ENCODE measurements at places on chromosomes 1 and 21. TPM values are rescaled to one million over a fixed set of nuclear protein-coding genes. Genes with fewer than 3 reads are reported as not detected.

The LRRC3 gene
- 6.5 TPM for total RNA-seq

The ENO1 gene
- 767 TPM for total RNA-seq

- H3K27me3 ChIP-seq: no peaks in the 10 kb centered on the region
- H3K4me3 ChIP-seq: no peak overlapping the region
- no peak overlapping the region for H3K27ac ChIP-seq
- H3K4me1 ChIP-seq: peaks cover 9% of the 10 kb centered on the region
These were observed 1.2 kb upstream of the CDA start for GRCh38 chr1:20587661-20588053.

DNA sequence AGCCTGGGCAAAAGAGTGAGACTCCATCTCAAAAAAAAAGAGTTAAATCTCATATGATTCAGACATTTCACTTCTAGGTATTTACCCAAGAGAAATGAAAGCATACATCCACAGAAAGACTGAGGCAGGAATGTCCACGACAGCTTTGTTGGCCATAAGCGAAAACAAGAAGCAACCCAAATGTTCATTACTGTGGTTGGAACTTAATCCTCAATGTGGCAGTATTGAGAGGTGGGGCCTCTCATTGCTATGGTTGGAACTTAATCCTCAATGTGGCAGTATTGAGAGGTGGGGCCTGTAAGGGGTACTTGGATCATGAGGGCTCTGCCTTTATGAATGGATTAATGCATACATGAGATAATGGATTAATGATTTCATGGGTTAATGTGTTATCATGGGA, 15.2 kb downstream of the C21orf58 start:
- no peaks in the 10 kb centered on the region for H3K4me1 ChIP-seq
- H3K27ac ChIP-seq: no peak overlapping the region
- no peak for DNase-seq
- no peaks in the 10 kb centered on the region for H3K36me3 ChIP-seq
- H3K4me3 ChIP-seq: no peak overlapping the region

DNA sequence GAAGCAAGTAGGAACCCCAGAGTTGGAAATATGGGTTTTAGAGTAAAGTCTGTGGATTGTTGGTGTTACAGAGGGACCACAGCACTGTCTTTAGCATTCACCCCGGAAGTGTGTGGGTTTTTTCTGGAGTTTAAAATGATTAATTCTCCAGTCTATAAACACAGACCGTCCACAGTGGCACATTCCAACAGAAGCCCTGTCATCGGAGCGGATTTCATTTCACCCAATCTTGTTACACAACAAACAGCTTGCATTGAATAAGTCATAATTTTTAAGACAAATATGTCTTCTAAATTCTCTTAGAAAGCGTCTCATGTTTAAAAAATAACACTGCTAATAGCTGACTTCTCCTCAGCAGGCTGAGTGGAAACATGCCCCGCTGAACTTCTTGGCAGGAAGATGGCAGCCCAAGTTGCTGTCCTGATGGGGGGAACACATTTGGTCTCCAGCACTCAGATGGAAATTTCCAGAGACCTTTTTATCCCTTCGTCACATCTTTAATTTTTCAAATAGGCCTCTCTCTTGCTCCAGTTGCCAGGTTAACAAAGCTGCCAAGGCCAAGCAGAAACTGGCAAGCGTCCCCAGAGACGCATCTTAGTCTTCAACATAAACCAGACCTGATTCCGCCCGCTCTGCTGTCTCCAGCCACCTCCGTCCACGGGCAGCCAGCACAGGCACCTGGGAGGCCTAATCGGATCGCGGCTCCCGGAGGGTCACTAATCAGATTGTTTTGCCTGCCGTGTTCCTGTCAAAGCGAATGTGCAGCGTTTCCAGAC, 28.8 kb upstream of the SLC19A1 start:
- no peak overlapping the region for H3K4me3 ChIP-seq
- DNase-seq: no peak
- H3K27me3 ChIP-seq: peaks cover 4% of the 10 kb centered on the region
- H3K4me1 ChIP-seq: peaks cover 6% of the 10 kb centered on the region

DNA sequence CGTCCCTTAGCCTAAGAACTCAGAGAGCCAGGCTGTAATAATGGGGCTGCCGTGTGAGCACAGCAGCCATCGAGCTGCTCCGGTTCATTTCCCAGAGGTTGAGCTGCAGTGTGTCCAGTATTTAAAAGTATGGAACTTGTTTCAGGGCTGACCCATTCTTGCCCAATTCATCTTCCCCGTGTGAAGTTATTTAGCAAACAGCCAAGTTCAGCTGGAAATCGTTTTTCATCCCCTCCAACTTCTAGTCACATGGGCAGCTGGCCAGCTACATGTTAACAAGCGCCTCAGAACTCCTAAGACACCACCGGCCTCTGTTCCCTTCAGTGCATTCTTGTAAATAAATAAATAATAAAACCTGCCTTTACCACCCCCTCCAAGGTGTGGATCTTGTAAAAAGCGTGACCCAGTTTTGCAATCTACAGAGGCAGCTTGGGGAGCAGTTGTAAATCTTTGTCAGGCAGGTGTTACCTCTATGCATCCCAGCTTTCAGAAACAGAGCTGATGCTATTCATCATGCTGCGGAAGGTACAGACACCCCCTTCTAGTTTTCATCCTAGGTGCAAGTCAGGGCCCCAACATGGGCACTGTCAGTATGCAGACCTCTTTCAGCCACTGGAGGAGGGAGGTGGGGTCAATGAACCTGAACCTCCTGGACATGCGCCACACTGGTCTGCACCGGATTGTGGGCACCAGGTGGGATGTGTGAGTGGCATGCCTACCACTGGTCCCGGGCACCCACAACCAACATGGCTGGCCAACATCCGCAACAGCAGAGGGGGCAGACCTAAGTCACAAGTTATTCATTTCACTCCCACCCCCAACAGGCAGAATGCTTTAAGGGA, 18.7 kb upstream of the KNCN start:
- no peak for DNase-seq
- H3K4me1 ChIP-seq: peaks cover 19% of the 10 kb centered on the region
- H3K27me3 ChIP-seq: no peaks in the 10 kb centered on the region
- no peak overlapping the region for H3K27ac ChIP-seq
- no peak overlapping the region for H3K4me3 ChIP-seq
- peaks cover 18% of the 10 kb centered on the region for H3K36me3 ChIP-seq

DNA sequence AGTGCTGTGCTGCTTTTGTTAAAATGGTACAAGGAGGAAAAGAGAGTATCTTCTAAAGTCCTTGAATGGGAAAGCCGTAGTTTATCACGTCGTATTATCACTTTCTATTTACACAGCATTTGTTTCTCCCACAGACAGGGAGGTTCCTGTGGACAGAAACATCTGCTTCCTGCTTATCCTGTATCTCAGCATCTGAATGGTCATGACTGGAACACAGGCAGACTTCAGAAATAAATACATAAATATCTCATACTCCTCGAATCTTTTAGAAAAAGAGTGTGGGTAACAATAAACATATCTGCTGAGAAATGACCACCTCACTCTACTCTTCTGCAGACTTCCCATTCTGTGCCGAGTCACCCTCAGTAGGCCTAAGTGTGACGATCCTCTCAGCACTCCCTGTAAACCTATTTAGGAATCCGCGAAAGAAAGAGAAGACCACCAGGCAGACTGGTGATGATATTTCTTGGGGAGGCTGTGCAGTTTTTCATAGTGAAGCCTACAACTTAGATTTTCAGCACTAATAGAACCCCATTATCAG, 393.5 kb downstream of the SMYD3 start:
- no peak for DNase-seq
- H3K4me1 ChIP-seq: no peaks in the 10 kb centered on the region
- H3K4me3 ChIP-seq: no peak overlapping the region
